ENCODE measurements at places on chromosomes 4 and X.

- no peak for DNase-seq
Measured at GRCh38 chr4:150310159-150310895, 232.1 kb downstream of the DCLK2 start.

DNA sequence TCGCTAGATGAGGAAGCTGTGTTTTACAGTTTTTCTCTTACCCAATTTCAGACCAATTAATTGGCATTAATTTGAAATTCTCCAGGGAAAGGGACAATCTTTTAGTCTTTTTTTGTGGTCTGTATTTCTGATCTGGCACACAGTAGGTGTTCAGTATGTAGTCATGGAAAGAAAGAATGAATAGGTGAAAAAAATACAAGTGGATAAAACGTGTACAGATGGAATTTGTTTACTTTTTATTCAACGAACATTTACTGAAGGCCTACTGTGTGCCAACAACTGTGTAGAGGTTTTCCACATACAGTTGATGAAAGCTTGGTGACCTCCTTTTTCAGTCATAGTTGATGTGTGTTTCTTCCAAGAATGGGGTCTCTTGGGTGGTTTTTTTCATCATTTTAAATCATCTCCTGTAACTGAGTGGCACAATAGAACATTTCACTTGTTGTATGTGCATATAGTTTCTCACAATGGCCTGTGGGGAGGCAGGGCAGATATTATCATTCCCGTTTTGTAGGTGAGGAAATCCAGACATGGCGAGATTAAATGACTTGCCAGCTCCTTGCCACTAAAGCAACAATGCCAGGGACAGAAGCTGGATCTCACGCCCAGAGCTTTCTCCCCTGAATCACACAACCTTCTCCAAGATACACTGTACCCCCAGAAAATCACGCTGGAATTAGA is 102.4 kb downstream of the CEP135 start:
- DNase-seq: no peak

DNA sequence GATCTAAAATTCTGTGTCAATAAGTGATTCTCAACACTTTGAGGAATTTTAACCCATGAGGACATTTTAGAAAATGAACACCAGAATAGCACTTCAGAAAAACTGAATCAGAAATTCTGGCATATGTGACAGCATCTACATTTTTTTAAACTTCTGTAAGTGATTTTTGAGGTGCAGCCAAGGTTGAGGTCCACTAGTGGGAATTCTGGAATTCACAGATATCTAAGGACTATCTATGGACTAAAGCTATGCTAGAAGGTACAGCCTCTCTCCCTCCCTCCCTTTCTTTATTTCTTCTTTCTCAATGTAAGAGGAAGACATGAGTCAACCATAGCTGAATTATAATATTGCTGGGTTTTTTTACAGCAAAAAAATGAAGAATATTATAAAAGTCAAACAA is 508.2 kb upstream of the ATOH1 start:
- DNase-seq: no peak

DNA sequence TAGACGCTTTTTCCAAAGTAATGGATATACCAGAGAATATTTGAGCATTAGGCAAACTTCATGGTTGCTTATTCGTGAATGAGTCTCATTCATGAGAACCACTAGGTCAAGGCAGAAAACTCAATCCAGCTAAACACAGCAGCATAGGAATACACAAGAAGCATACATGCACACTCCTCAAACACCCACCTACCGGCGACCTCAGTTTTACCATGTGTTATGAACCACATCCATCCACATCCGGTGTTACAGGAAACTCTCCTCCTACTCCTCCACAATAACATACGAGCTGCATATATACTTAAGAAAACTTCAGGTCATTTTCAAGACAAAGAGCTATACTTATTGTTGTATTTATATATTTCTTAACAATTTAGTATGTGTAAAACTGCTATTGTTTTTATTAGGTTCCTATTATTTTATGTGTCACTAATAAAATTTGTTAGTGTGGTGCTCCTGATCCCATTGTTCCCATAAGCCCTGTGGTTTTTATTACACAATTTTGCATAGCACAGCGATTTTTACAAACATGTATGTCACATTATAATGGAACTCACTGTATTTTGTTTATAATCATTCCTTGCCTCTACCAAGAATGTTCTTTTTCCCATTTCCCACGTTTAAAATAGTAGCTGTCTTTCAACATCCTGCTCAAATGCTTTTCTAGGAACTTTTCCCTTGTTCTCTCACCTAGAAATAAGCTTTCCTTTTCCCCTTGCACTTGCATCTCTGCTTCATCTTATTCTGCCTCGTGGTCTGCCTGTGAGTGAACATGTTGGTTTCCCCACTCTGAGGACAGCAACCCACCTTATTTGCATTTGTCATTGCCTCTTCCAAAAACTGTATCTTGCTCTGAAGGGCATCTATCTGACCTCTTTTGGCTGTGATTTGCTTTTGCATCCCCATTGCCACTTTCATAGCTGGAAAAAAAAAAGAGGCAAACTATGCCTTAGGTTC is 48.3 kb downstream of the STBD1 start:
- peak; percentile 34 for DNase-seq

GRCh38 chr4:147543034-147543433 is 62.1 kb downstream of the EDNRA start:
- no peak for DNase-seq

DNA sequence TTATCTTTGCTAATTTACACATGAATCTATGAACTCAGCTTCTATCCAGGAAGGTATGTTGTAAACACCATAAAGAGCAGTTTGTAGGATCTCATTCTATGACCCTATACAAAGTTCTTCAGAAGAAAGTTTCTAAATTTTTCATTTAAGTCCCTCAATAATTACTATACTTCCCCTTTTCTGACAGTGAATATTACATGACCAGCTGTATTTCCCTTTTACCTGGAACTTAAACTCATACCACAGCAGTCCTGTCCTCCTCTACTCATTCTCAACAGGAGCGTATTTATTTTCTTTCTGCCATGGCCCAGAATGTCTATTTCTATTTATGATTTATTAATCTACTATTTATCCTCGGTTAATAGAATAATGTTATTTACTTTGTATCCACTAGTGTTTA is 15.8 kb downstream of the RASGEF1B start:
- DNase-seq: no peak

- no peak for DNase-seq
Measured at GRCh38 chr4:17448689-17449088, 63.2 kb downstream of the QDPR start.

GRCh38 chrX:124592744-124593143 is 246.4 kb downstream of the SH2D1A start:
- no peak for DNase-seq

DNA sequence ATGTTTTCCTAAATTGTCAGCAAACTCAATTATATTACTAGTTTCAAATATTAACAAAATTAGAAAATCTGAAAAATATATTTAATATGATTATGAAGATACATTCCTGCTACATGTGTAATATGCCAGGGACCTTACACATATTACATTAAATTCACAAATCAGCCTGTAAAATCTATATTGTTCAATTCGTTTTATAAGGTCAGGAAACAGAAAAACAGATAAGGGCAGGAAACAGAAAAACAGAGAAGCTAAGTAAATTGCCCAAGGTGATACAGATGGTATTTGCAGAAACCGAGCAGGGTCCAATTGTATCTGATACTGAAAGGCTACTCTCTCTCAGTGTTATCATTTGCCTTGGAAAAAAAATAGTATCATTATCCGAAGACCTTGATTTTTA is 739.0 kb downstream of the DMD start:
- no peak for DNase-seq

DNA sequence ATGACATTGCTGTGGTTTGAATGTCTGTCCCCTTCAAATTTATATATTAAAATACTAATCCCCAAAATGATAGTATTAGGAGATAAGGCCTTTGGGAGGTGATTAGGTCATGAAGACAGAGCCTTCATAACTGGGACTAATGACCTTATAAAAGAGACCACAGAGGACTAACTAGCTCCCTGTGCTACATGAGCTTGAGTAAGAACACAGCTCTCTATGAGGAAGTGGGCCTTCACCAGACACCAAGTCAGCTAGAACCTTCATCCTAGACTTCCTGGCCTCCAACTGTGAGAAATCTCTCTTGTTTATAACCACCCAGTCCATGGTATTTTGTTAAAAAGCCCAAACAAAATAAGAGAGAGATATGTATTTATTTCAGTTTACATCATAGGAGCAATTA is 242.2 kb upstream of the CTSO start:
- DNase-seq: no peak

DNA sequence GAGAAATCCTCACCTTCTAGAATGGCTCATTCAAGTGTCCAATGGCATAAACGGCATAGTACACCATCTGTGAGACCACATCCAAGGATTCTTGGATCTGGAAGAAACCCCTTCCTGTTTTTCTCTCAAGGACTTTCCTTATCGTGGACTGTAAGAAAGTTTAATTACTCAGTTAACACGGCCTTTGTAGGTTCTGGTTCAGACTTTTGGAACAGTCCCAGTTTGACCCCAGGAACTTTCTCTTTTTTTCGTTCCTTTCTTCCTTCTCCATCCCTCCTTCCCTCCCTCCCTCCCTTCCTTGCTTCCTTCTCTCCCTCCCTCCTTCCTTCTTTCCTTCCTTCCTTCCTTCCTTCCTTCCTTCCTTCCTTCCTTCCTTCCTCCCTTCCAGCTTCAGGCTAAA is 343.5 kb upstream of the SMIM31 start:
- peak; percentile 95 for DNase-seq

- no peak for DNase-seq
Measured at GRCh38 chrX:114712466-114712865, 128.6 kb downstream of the HTR2C start.

DNA sequence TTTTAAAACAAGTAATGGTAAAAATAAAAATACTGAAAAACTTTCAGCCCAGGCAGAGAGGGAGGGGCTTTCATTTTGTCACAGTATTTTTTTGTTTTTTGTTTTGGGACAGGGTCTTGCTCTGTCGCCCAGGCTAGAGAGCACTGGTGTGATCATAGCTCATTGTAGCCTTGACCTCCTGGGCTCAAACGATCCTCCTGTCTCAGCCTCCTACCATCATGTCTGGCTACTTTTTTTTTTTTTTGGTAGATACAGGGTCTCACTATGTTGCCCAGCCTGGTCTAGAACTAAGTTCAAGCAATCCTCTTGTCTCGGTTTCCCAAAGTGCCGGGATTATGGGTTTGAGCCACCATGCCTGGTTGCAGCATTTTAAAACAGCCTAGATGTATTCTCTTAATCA is 40.8 kb upstream of the FAT1 start:
- DNase-seq: no peak

DNA sequence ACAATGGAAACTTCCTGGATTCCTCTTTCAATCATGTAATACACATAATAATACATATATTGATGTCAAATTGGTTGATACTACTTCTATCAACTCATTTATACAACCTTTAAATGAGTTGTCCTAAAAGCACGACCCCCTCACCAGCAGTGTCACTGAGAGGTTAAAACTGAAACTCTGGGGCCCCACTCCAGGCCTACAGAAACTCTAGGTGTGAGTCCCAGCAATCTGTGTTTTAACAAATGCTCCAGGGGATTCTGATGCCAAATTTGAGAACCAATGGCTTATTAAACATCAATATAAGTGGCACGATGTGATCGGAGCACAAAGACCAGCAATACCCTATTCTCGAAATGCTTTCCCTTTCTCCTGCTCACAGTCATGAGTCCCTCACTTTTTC is 47.9 kb downstream of the ATP8A1 start:
- no peak for DNase-seq

- no peak for DNase-seq
Measured at GRCh38 chrX:40079572-40079971, 18.2 kb downstream of the BCOR start.

DNA sequence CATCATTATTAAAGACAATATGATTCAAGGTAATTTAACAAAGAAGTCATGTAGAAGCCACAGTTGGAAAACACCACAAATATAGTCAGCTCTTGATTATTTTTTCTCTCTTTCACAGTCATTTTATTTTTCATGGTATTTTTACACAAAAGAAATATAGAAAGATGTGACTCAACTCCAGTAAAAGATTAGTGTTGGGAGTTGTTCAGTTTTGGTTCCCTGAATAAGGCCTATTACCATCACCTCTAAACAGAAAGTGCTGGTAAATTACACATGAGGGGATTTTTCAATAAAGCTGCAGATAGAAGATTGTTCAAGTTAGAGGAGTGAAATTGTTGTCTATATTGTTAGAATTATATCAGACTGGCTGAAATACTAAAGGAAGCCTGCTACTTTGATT is 107.0 kb downstream of the DDIT4L start:
- DNase-seq: no peak

DNA sequence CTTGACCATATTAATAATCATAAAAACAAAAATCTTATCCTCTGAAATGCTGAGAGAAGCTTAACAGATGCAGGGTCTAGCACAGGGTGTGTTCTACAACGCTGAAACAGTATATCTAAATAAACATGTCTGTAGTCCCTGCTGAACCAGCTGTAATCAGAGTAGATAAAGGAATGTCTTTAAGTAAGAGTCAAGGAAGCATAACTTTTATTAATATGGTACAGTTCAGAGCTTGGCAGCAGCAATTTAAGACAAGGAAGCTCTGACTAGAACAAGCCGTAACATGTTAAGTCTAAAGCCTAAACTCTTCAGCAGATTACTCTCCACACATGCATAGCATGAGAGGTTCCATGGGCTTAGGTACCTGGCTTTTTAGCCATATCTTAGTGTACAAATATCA is 36.1 kb downstream of the NFKB1 start:
- DNase-seq: no peak

- no peak for DNase-seq
Measured at GRCh38 chrX:101191217-101191750, 28.3 kb upstream of the DRP2 start.

GRCh38 chrX:24851780-24852179 is 158.1 kb downstream of the POLA1 start:
- no peak for DNase-seq

GRCh38 chr4:81541161-81541945 is 69.6 kb upstream of the RASGEF1B start:
- no peak for DNase-seq

GRCh38 chr4:121096191-121096590 is 23.9 kb upstream of the NDNF start:
- no peak for DNase-seq

DNA sequence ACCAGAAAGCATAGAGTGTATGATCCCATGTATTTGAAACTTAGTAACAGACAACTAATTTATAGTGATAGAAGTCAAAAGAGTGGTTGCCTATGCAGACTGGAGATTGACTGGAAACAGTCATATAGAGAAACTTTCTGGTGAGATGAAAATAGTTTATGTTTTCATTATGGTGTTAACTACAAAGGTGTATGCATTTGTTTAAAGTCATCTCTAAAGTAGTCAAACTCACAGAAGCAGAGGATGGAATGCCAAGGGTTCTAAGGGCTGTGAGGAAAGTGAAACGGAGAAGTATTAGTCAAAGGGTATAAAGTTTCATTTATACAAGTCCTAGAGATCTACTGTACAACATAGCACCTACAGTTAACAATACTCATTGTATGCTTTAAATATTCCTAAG is 45.8 kb downstream of the ENOX2 start:
- DNase-seq: no peak

GRCh38 chrX:91122151-91122694 is 312.4 kb upstream of the PABPC5 start:
- DNase-seq: no peak
